ENCODE measurements at places on chromosomes 5 and 9.

- DNase-seq: no peak
Measured at GRCh38 chr5:107217721-107218130, 453.0 kb downstream of the EFNA5 start.

DNA sequence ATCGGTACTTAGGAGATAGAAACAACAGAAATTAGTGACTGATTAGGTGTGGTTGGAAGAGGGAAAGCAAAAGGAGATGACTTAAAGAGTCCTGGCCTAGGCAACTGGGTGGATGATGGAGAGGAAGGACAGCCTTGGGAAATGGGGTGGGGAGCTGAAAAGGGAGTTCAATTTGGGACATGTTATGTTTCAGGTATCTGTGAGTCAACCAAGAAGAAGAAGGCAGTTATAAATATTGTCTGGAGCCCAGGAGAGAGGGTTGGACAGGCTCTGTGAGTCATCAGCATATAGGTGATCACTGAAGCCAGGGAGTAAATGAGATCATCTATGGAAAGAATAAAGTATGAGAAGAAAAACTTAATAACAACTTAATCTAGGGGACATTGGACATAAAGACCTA is 357.7 kb downstream of the NPR3 start:
- DNase-seq: no peak

- DNase-seq: no peak
Measured at GRCh38 chr5:91910655-91911054, 527.5 kb upstream of the ARRDC3 start.

DNA sequence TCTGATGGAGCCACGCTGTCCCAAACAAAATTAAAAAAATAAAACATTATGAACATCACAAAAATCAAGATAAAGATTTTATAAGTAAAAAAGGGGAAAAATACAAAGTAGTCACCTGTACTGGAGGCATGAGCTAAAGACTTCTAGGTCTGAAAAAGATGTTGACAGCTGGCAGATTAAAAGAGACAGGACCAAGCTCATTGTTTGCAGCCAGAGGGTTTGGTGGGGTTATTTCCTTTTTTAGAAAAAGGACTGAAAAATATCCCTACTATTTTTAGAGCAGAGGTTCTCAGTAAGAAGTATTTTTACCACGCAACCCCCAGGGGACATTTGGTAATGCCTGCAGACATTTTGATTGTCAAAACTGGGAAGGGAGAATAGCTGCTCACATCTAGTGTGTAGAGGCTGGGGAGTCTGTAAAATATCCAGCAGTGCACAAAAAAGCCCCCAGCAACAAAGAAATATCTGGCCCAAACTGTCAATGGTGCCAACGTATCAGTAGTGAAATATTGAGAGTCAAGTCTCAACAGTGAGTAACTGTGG is 353.4 kb downstream of the TLE1 start:
- DNase-seq: no peak

- no peak for DNase-seq
Measured at GRCh38 chr5:172849606-172850453, 15.8 kb downstream of the ERGIC1 start.
